ENCODE measurements at places on chromosomes 3 and 15.

DNA sequence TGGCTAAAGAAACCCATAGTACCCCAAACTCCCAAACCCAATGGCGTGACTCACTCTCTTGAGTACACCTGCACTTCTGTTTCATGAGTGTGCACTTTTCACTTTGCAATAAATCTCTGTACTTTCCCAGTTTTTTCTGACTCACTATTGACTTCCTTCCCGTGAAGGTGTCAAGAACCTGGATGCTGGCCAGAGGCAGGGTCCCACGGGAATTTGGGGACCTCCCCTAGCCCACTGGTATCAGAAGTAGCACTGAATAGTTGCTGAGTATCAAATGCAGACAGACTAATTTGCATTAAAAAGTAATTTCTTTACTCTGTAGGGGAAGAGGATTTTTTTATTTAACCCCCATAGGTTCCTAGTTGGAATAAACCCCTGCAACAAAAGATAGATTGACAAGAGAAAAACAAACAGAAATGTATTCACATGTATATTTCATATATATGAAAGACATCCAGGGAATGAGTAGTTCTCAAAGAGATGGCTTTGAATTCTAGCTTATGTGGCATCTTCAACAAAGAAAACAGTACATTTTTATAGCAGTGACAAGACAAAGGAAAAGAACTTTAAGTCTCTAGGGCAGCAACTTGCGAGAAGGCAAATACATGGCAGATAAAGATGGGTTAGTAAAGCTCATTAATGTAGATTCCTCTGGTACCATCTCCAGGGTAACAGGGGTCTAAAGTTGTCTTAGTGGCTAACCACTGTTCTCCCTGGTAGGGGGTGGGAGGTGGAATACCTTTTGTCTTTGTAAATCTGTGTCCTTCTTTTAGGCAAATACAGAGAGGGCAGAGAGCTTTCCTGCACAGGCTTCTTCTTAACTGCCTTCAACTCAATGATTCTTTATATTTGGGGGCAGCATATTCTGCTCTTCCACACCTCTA, 385.5 kb upstream of the PDZRN3 start:
- DNase-seq = no peak

DNA sequence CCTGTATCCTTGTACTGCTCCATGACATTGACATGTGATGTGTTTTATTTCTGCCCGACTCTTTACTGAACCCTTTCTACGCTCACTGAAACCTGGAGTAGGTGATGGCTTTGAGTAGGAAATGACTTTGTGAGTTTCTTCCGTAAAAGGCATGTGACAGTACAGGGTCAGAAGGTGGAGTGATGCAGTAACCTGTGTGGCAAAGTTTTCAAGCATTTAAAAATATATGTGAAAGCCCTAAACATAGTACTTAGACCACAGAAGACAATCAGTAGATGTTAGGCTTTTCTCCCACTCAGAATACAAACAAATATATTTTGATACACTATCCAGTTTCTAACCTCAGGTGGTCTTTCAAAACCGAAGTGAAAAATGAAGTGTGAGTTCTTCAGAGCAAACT, 31.3 kb upstream of the SACM1L start:
- DNase-seq = no peak

DNA sequence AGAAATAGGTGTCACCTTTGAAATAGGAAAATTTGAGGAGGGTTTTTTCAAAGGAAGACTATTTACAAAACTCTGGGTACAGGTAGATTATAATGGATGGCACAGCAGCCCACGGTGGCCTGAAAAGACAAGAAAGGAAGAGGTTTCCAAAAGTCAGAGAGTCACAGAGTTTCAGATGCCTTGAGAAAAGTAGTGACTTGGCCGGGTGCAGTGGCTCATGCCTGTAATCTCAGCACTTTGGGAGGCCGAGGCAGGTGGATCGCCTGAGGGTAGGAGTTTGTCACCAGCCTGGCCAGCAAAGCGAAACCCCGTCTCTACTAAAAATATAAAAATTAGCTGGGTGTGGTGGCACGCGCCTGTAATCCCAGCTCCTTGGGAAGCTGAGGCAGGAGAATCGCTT, 35.2 kb downstream of the OSTN start:
- no peak for DNase-seq

- no peak for DNase-seq
These were observed 507 bp upstream of the VHL start for GRCh38 chr3:10140996-10141546.

GRCh38 chr3:15974647-15975046, 176.9 kb upstream of the ANKRD28 start:
- DNase-seq = no peak

GRCh38 chr3:111676211-111677006, 81.3 kb upstream of the ZBED2 start:
- DNase-seq = no peak

DNA sequence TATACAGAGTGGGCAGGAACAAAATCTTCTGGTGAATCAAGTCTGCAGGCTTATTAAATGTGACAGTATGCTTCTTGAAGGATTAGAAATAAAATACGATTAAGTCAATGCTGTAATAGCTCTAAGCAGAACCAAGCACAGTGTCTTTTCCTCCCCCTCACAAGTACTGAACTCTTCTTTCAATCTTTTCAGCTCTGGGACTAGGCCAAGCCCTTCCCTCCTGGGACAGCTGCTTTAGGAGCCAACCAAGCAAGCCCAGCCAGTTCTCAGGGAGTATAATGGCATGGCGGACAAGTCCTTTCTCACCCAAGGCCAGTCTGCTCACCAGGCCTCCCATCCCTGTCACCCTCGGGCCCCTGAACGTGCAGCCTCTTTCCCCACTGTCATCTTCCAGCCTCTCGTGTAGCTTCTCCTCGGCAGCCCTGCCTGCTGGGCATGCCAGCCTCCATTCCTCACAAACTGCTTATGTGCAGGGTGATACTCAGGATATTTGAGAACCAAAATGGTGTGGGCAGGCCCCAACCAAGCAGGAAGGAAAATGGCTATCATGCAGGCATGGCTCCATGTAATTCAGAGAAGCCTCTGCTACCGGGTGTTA, 8.4 kb upstream of the PPP1R2 start:
- peak; percentile 53 for DNase-seq

- no peak for DNase-seq
These were observed 4.3 kb upstream of the TSEN2 start for GRCh38 chr3:12479919-12480427.

- DNase-seq = no peak
These were observed 330.9 kb downstream of the ERC2 start for GRCh38 chr3:56137415-56137814.

DNA sequence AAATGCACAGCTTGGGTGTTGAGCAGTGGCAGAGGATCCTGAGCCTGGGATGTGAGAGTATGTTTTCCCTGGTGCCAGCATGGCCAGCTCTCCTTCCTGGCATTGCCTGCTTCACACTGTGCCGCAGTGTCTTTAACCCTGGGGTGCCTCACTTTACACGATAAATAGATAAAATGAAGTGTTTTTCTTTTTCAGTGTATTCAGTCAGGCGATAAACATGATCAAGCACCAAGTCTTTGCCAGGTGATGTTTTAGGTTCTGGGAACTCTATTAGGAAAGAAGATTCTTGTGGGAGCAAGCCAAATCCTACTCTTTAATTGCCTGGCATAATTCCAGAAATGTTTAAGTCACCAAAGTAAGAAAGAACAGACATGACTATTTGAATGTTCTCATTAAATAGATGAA, 14.0 kb downstream of the ABHD6 start:
- no peak for DNase-seq
